Endothelial cell (in vitro differentiated cells): ENCODE measurements at places on chromosomes 12 and 14.

- H3K27ac ChIP-seq: no peak overlapping the region
- H3K4me1 ChIP-seq: peaks cover 14% of the 10 kb centered on the region
- no peaks in the 10 kb centered on the region for H3K36me3 ChIP-seq
- peaks cover 6% of the 10 kb centered on the region for H3K27me3 ChIP-seq
- DNase-seq: no peak
- no peak overlapping the region for H3K4me3 ChIP-seq
Measured at GRCh38 chr14:74641601-74642391, 29.8 kb upstream of the LTBP2 start.

- H3K36me3 ChIP-seq: no peaks in the 10 kb centered on the region
- peaks cover 4% of the 10 kb centered on the region for H3K27me3 ChIP-seq
- no peak overlapping the region for H3K27ac ChIP-seq
- H3K4me1 ChIP-seq: peaks cover 3% of the 10 kb centered on the region
- no peak overlapping the region for H3K4me3 ChIP-seq
Measured at GRCh38 chr14:54221971-54222370, 174.8 kb upstream of the CDKN3 start.

- H3K4me3 ChIP-seq: no peak overlapping the region
- H3K36me3 ChIP-seq: no peaks in the 10 kb centered on the region
- peaks cover 1% of the 10 kb centered on the region for H3K27me3 ChIP-seq
- peaks cover 78% of the 10 kb centered on the region for H3K4me1 ChIP-seq
- no peak overlapping the region for H3K27ac ChIP-seq
- no peak for DNase-seq
Measured at GRCh38 chr14:22476887-22477286, 112.1 kb downstream of the DAD1 start.

DNA sequence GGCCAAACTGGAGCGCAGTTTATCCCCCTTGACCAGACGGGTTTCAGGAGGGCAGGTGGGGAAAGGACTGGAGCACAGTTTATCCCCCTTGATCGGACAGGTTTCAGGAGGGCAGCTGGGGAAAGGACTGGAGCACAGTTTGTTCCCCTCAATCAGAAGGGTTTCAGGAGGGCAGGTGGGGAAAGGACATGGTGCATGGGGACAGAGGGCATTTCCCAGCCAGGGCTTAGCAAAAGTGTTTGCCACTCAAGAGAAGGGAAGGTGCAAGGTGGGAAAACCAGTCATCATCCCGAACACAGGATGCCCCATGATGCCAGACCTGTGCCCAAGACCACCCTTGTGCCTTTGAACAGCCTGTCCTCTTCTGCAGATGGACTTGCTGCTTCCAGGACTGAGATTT lies 54.7 kb downstream of the SPTB start:
- H3K36me3 ChIP-seq: no peaks in the 10 kb centered on the region
- DNase-seq: no peak
- peaks cover 5% of the 10 kb centered on the region for H3K27me3 ChIP-seq
- peaks cover 26% of the 10 kb centered on the region for H3K4me1 ChIP-seq
- no peak overlapping the region for H3K27ac ChIP-seq
- H3K4me3 ChIP-seq: no peak overlapping the region

GRCh38 chr14:31286456-31287293 lies 79.1 kb upstream of the HECTD1 start:
- peaks cover 5% of the 10 kb centered on the region for H3K36me3 ChIP-seq
- peaks cover under 1% of the 10 kb centered on the region for H3K27me3 ChIP-seq
- no peak for DNase-seq
- no peak overlapping the region for H3K27ac ChIP-seq
- no peaks in the 10 kb centered on the region for H3K4me1 ChIP-seq

DNA sequence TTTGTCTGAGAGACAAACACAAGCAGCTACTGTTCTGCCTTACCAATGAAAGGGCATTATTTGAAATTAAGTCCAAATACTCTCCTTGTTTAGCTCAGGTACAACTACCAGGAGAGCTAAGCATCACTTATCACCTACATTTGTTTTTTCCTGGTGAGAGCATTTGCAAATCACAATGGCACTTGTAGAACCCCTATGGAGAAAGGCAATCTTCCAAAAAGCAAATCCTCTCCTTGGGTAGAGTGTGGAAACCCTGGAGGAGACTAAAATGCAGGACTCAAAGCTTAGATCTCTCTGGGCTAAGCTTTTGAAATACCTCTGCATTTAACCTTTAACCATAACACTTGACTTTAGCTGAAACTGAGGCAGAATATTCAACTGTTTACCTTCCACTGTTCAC lies 20.8 kb downstream of the GTSF1 start:
- no peaks in the 10 kb centered on the region for H3K36me3 ChIP-seq
- H3K4me1 ChIP-seq: peaks cover 19% of the 10 kb centered on the region
- DNase-seq: no peak
- no peaks in the 10 kb centered on the region for H3K27me3 ChIP-seq

- no peaks in the 10 kb centered on the region for H3K27me3 ChIP-seq
- no peak overlapping the region for H3K4me3 ChIP-seq
- no peaks in the 10 kb centered on the region for H3K4me1 ChIP-seq
- H3K36me3 ChIP-seq: no peaks in the 10 kb centered on the region
- DNase-seq: no peak
Measured at GRCh38 chr12:96822641-96823040, 84.4 kb upstream of the NEDD1 start.

DNA sequence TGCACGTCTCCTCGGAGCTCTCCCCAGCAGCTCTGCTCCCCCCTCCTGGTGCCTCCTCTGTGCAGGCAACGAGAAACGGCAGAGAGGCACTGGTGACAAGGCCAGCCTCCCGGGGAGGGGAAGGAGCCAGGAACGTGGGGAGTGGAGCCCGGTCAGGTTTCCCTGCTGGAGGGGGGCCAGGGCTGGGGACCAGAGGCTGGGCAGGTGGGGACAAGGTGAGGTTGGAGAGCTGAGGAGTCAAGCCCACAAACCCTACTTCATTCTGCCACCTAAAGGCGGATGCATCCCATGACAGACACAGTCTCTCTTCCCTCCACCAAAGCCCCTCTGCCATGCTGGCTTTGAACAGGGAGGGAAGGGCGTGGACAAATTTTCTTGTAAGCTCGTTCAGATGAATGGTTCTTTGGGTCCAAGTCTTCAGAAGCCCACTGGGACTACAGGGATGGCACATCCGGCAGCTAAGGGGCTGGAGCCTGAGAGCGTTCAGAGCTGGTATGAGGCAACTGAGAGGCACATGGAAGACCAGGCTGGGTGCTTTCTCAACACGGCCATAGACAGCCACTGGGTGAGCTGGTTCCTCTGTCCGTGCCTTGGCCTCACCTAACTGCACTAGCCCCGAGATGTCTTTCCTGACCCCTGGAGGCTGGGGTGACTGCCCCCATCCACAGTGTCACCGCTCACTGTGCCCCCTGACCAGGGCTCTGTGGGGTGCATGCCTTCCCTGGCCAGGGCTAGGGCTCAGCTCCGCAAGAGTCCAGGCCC lies 105.9 kb downstream of the RBM19 start:
- H3K4me1 ChIP-seq: peaks cover 5% of the 10 kb centered on the region
- H3K4me3 ChIP-seq: no peak overlapping the region
- no peak for DNase-seq

GRCh38 chr12:82620917-82621316 lies 65.8 kb upstream of the TMTC2 start:
- H3K27ac ChIP-seq: no peak overlapping the region
- H3K4me3 ChIP-seq: no peak overlapping the region
- DNase-seq: no peak
- H3K27me3 ChIP-seq: no peaks in the 10 kb centered on the region

- no peak for DNase-seq
- no peak overlapping the region for H3K27ac ChIP-seq
- peaks cover 14% of the 10 kb centered on the region for H3K36me3 ChIP-seq
- no peak overlapping the region for H3K4me3 ChIP-seq
- H3K27me3 ChIP-seq: peaks cover 33% of the 10 kb centered on the region
- peaks cover 23% of the 10 kb centered on the region for H3K4me1 ChIP-seq
Measured at GRCh38 chr14:104982548-104983230, 2.9 kb upstream of the CLBA1 start.

DNA sequence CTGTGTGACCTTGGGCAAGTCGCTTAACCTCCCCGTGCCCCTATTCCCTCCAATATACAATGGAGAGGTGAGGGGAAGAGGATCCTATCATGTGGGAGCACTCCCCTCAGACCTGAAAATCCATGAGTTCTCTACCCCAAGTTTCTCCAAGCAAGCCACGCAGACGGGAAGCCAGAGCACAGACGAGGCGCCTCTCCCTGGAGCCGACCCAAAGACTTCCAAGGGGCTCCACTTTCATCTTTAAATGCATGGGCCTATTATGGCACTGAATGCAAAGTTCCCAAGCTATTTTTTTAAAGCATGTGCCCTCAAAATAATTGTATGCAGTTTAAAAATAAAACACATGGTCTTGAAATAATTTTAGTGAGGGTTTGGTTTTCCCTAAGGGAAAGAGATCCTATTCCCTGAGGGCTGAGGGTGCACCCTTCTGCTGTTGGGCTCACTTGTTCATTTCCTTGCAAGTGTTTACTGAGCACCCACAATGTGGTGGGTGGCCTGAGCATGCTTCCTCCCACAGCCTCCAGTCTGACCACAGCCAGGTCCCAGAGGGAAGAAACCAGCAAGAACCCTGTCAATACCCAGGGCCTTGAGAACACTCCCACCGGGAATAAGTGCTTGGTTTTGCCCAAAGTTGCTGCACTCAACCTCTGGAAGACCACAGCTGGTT lies 14.6 kb downstream of the CMKLR1 start:
- H3K4me1 ChIP-seq: peaks cover 10% of the 10 kb centered on the region
- H3K36me3 ChIP-seq: no peaks in the 10 kb centered on the region
- no peak overlapping the region for H3K4me3 ChIP-seq
- peaks cover 3% of the 10 kb centered on the region for H3K27me3 ChIP-seq

- H3K36me3 ChIP-seq: no peaks in the 10 kb centered on the region
- no peak overlapping the region for H3K4me3 ChIP-seq
- no peaks in the 10 kb centered on the region for H3K27me3 ChIP-seq
- H3K4me1 ChIP-seq: no peaks in the 10 kb centered on the region
- no peak for DNase-seq
Measured at GRCh38 chr14:38485026-38485425, 229.1 kb upstream of the CLEC14A start.

- DNase-seq: no peak
- H3K36me3 ChIP-seq: no peaks in the 10 kb centered on the region
- no peaks in the 10 kb centered on the region for H3K27me3 ChIP-seq
- peaks cover 7% of the 10 kb centered on the region for H3K4me1 ChIP-seq
- H3K4me3 ChIP-seq: no peak overlapping the region
Measured at GRCh38 chr14:29242755-29243754, 476.5 kb downstream of the FOXG1 start.

DNA sequence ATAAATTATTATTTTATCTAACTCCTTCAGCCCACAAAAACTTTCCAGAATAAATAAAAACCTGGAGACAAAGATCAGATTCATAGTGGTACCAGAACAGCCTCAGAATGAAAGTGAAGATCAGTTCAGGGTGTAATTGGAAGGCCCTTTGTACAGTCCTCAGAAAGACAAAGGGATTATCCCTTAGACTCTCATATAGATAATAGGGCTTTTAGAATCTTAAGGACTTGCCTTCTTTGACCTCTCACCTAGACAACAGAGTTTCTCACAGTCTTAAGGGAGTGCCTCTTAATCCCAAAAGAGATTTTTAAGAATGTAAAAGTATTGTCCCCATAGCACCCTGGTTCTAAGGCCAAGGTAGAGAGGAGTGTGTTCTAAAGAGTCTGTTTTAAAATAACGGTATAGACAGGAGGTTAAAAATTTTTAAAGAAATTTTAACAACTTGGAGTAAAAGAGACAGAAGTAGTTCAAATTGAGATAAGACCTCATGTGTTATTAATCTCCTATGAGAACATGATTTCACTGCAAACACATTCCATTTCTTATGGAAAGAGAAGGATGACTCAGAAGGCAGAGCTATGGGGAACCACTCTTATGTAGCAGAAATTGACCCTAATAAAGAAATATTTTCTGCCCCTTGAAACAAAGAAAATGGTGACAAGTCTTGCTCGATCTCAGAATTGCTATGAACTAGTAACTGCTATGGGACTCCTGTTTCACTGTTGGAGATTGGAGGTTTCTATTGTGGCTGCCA lies 24.2 kb upstream of the NOVA1 start:
- H3K27ac ChIP-seq: no peak overlapping the region
- H3K4me1 ChIP-seq: peaks cover 4% of the 10 kb centered on the region
- no peak overlapping the region for H3K4me3 ChIP-seq
- no peaks in the 10 kb centered on the region for H3K36me3 ChIP-seq
- DNase-seq: no peak

DNA sequence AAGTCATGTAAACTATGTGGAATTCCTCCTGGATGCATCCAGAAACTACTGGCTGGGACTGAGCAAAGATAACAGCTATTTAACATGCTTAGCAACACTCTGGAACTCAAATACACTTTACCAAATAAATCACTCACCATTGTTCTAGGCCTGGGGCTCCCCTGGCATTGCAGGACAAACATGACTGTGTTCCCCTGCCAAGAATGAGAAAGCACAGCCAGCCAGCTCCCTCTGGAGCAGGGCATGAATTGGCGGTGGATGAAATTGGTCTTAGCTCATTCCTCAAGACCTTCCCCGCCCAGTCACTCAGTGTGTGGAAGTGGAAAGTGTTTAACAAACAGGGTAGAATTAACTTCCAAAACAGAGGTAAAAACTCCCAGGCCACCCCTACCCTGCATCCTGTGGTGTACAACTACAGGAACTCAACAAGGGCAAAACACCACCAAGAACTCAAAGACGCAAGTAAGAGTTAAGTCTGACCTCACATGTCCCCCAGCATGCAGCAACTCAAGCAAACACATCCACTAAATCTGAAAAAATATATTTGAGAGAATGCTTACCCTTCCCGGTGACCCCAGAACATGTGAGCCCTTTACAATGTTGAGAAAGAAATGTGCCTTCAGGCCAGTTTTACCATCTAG lies 58.4 kb upstream of the BDKRB2 start:
- no peak for DNase-seq
- H3K4me3 ChIP-seq: no peak overlapping the region
- no peaks in the 10 kb centered on the region for H3K4me1 ChIP-seq
- no peaks in the 10 kb centered on the region for H3K27me3 ChIP-seq

DNA sequence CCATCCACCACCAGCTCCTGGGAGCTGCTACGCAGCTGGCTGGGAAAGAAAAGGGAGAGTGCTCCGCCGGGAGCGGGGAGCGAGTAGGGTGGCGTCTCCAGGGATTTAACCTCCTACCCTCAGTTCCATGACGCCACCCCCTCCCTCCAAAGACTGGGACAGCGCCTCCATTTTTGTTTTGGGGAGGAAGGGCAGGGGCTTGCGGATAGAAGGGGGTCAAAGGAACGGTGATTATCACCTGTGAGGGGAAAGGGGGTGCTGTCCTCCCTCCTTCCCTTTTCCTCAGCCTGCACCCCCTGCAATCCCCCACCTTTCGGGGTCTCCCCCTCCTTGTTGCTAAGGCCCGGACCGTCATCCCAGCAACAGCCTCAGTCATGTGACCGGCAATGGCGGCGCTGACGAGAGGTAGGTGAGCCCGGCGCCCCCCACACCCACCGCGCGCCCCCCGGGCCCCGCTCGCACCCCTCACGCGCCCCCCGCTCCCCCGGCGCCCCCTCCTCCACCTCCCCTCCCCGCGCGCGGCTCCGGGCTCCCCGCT lies at the start of gene DTX3:
TSS of gene DTX3 (plus strand) at position 371 of the 538 bp plus-strand sequence. CDS start 1,694 bp downstream, outside the sequence.
- DNase-seq: no peak
- peaks cover 14% of the 10 kb centered on the region for H3K27me3 ChIP-seq
- H3K4me1 ChIP-seq: peaks cover 20% of the 10 kb centered on the region
- peak within 1 kb of the TSS; percentile 89 for H3K27ac ChIP-seq
- H3K4me3 ChIP-seq: peak within 1 kb of the TSS; percentile 93

GRCh38 chr12:84973026-84973425 lies 60.4 kb upstream of the SLC6A15 start:
- peaks cover 5% of the 10 kb centered on the region for H3K4me1 ChIP-seq
- H3K36me3 ChIP-seq: no peaks in the 10 kb centered on the region
- H3K27ac ChIP-seq: no peak overlapping the region
- H3K27me3 ChIP-seq: no peaks in the 10 kb centered on the region
